Stimulated activated CD4-positive, alpha-beta T cell treated with anti-CD3 and anti-CD28 coated beads, TNF-alpha, amount 100 ng/mL, for 24 hours (primary cell): ENCODE measurements at places on chromosomes 7 and 10.

GRCh38 chr10:17989908-17990767 is 38.4 kb downstream of the SLC39A12 start:
- no peak for DNase-seq

GRCh38 chr7:142459551-142459963 is 201.7 kb upstream of the PRSS58 start:
- no peak for DNase-seq

DNA sequence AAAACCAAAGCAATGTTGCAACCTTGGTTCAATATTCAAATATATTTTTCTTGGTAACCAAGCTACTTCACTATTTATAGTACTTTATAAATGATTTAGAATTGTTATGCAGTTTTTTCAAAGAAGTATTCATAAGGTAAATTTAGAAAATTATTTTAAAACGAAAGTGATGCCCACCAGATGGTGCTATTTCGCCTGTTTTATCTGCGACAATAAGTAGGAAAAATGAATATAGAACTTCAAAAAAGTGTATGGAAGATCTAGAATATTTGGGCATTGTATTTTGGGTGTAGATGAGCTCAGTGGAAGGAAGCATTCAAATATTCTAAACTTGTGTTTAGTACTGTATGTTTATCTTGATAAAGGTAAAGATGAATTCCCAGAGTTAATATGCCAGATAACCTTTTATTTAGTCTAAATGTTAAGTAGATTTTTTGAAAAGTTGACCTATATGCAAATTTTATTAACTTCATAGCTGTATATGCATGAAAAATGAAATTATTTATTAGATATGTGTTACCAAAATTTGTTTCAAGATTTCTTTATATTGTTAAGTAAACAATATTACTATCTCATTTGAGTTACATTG is 93.2 kb downstream of the ADK start:
- DNase-seq: no peak

DNA sequence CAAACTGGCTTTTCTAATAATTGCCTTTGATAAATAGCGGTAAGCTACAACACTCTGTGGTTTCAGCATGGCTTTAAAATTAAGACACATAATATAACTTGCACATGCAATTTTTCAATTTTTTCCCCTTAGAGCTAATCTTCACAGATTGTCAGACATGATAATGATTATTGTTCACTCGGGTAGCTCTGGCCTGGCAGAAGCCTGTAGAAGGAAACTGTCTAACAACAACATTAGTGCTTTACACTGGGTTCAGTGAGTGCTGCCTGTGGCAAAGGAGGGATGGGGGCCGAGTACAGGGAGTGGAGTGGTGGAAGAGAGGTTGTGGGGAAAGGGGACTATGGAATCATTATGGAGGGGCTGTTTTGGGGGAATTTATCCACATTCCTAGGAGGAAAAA is 67.2 kb upstream of the AUTS2 start:
- no peak for DNase-seq

- DNase-seq: no peak
Measured at GRCh38 chr7:137363683-137364082, 20.1 kb upstream of the PTN start.

- no peak for DNase-seq
Measured at GRCh38 chr7:132226046-132226956, 350.0 kb downstream of the PLXNA4 start.

- DNase-seq: no peak
Measured at GRCh38 chr7:83504330-83504729, 144.6 kb downstream of the SEMA3E start.
